ENCODE measurements at places on chromosomes 3 and 15. TPM values are rescaled to one million over a fixed set of nuclear protein-coding genes. Genes with fewer than 3 reads are reported as not detected.

The EPHB1 gene
- polyA plus RNA-seq: 0.65 TPM

The SERF2 gene
- 739 TPM for polyA plus RNA-seq

The MUC20 gene
- polyA plus RNA-seq: 16.8 TPM

The CLSTN2 gene
- under 0.01 TPM for polyA plus RNA-seq

GRCh38 chr3:149619136-149619535 lies 38.7 kb downstream of the WWTR1 start:
- no peak for DNase-seq

DNA sequence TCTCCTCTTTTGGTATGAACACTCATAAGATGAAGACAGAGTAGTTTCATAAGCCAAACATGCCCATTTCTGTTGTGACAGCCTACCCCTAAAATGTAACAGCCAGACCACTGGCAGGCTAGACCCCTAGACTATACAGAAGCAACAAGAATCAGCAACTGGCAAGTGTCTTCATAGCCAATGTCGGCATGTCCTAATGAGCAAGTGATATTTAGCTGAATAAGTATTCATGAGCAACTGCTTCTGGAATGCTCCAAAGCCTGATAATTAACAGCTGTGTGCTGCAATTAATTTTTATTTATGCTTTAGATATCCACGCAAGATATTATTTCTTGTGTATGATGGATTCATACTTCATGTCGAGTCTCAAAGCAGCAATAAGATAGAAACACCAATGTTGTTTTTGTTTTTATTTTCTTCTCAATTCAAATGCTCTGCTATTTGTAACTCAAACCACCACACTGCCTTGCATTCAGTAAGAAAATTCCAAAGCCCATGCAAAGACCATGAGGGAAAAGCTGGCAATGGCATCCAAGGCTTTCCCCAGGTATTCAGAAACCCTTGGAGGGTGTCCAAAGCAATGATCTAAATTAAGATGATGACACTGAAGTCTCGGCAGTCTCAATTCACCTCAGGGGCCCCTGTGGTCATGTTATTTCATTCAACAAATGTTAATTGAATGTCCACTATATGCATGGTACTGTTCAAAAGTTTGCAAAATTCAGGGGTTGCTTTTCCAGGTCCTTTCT lies 167.7 kb upstream of the NECTIN3 start:
- DNase-seq: no peak

DNA sequence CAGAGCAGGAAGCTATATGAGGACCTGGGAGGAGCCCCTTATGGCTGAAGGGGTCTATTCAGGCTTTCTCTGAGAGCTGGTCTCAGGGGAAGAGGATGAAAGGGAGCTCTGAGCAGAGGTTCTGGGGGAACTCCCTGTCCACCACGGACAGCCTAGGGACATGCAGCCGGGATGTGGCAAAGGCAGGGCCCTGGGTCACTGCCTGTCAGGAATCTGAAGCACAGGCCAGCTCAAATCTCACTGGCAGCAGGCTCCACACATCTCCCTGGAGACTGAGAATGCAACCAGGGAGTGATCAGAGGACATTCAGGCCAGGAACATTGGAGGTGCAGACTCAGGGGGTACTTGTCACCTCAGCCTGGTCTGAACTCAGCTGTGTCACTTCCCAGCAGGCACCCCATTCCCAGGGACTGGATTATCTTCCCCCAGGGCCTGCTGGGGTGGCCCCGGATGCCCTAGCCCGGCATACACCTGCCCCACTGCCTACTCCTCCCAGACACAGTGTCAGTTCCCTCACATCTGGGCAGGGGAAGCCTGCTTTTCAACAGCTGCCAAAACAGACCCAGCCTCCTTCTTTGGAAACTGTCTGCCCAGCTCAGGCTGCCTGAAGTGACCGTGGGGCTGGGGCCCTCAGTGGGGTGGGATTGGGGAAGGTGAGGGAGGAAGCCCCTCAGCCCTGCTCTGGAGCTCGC lies 18.3 kb upstream of the SEMA3F start:
- DNase-seq: no peak

DNA sequence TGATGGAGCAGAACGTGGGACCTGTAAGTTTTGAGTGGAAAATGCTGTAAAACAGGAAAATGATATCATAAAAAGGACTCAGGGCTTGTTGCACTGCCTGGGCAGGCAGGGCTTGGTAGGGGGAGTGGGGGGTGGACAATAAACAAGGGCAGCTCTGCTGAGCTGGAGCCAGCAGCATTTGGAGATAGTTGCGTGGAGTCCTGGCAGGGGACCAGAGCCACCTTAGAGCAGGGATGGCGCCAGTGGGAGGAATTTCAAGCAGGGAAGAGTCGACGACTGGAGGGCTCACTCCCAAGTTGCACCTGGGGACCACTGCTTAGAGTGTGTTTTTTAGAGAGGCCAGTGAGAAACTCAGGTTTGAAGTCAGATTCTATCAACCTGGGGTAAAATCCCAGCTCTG lies 22.7 kb upstream of the FRMD4B start:
- no peak for DNase-seq

Data from small intestine (tissue), 16 donors.